ENCODE measurements at places on chromosomes 16 and 17.

DNA sequence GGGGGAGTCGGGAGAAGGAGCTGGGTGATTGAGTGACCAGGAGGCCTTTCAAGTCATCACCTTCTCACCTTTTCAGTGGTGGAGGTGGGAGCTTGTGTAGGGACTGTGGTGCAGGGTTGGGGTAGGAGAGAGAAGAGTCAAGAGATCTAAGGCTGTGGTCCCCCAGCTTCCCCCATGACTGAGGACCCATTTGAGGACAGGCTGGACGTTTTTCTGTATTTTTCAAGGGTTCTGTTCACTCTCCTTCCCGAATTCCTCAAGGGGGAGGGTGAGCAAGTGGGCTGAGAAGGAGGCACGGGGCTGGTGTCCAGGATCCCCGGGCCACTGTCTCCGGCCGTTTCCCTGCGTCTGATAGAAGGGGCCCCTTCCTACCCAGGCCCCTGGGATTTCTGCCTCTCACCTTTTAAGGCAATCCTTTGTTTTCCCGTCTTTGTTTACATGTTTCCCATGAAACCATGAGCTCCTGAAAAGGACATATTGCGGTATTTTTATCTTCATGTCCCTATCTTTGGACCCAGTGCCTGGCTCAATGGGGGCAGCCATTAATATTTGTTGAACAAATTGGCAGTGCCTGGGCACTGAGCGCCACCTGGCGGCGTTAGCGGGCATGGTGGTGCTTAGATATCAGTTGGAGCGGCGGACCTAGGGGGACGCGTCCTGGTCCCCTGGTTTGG, 9.2 kb upstream of the CD300A start:
- no peak for DNase-seq

DNA sequence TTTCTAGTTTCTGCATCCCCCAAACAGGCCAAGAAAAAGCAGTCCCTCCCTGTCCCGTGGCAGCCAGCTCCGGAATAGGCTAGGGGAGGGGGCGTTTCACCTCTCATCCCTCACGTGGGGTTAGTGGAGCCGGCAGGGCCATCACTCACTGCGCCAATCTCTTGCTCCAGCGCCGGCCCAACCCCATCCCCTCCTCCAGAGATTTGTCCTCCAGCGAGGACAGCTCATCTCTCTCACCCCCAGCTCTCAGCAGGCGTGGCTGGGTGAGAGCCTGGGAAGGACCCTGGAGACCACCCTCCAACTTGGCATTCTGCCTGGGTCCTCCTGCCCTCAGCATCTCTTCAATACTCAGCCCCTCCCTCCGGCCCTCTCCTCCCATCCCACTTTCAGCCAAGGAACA, 74.1 kb downstream of the TMEM132E start:
- DNase-seq = no peak

GRCh38 chr16:72876981-72877373, 171.0 kb downstream of the ZFHX3 start:
- no peak for DNase-seq

DNA sequence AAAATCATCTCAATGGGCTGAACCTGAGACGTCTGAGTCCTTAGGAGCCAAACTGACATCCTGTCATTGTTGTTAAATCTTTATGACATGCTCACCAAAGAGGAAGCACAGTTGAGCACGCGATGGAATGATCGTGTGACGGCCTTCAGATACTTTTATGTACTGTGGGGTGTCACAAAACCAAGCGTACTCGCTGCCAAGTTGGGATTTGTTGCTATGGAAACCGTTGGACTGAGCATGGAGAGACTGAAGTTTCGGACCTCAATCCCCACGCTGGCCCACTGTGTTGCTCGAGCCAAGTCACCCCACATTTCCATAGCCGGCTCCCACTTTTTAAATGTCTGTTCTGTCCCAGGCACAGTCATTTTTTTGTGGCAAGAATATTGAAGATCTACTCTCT, 222.8 kb upstream of the SDK2 start:
- no peak for DNase-seq

GRCh38 chr16:70675851-70676513, 9.9 kb downstream of the MTSS2 start:
- no peak for DNase-seq

DNA sequence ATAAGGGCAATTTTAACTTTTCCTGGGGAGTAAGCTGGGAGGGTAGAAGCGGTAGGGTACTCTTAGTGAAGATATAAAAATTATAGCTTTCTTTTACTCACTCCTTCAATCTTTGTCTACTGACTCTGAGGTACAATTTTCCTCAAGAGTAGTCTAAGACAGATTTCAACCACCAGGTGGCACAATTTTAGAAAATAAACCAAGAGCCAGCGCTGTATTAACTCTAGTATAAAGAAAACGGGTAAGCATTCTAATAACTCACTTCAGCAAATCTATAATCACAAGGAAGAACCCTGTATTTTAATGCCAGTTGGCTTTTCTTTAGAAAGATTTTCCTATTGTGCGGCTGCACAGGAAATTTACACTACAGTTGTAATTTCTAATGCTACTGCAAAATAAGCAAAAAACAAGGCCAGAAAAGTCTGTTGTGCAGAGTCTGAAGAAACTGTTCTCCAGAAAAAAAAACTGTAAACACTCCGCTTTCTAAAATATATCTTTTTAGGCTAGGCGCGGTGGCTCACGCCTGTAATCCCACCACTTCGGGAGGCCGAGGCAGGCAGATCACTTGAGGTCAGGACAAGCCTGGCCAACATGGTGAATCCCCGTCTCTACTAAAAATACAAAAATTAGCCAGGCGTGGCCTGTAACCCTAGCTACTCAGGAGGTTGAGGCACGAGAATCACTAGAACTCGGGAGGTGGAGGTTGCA, 1.9 kb downstream of the CMC2 start:
- peak; percentile 11 for DNase-seq

DNA sequence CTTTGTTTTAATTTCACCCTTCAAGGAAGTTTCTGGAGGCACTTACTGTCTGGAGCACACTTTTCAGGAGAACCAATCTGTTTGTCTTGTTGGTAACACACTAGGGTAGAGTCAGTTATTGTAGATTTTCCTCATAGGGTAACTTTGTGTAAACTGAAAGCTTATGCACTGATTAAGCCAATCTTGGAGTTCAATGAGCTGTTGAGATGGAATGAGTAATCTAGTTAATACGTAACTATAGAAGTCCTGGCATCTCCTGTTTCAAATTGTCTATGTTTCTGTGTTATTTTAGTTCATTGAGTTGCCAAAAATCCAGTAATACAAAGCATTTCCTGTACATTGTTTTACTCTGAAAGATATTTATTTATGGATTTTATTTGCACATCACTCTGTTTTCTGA, 111.6 kb upstream of the HAS3 start:
- DNase-seq = no peak

DNA sequence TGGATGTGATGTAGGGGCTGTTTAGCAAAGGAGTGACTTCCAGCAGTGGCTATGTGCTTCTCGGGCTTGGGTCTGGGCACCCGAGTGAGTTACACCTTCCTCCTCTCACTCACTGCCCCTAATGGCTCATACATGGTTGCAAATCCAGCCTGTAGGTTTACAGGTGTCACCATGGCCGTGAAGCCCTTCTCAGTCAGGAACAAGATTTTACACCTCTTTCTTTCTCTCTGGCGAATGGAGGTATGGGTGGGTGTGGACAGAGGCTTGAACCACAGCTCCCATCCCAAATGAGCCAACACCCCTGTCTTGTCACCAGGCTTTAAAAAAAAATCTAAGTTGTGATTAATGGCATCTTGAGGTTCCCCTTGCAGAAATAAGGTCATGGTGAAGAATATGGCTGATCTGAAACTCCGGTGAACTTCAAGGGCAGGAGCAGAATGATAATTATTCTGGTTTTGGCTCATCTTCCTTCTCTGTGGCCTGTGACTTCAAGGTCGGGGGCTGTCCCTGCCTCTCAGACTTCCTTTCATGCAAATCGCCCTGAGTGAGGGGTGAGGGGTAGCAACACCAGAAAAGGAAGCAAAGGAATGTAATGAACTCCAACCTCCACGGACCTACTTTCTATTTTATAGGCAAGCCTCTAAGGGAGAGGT, 331.2 kb downstream of the MAF start:
- DNase-seq = no peak

GRCh38 chr16:66776457-66776856, 24.9 kb downstream of the TERB1 start:
- no peak for DNase-seq

GRCh38 chr17:43024407-43025289, at the start of gene RND2:
RND2 (plus strand) TSS chr17:43025231; CDS start chr17:43025348, 117 bp downstream.
- peak; percentile 79 for DNase-seq

DNA sequence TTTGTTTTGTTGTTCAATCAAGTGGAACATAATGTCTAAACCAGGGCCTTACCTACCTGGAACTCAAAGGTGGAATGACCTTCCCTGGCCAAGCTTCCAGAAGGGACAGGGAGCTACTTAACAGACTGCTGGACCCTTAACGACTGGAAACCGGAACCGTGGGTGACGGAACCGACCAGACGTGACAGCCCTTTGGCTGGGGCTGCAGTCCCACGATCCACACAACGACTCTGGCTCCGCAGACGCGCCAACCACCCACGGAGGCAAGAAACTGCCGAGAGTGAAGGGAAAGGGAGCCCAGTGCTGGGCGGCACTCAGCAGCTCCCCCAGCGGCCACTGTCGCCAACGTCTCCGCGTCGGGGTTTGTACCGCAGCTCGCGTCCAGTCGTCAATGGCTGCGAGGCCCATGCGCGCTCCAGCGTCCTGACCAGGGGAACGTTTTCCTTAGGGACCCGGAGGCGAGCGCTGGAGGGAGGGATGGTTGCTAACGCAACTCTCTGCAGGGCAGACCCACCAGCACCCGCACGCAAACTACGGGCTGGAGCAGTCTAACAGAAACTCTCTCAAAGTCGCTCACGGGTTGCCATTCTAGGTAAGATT, 5.5 kb upstream of the KIF22 start:
- DNase-seq = no peak

DNA sequence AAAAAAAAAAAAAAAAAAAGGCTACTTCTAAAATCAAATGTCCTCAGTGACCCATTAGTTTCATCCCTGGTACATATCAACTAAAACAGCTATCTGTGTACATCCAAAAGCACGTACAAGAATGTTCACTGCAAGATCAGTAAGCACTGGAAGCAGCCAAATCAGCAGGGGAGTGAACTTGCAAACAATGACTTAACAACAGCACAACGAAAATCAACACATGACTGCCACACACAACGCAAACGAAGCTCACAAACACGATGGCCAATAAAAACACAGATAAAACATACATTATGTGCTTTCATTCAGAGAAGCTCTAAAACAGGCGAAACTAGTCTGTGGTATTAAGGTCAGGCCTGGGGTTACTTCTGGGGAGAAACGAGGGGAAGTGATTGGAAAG, 60.6 kb downstream of the XPO6 start:
- DNase-seq = no peak

- DNase-seq = no peak
These were observed 679.3 kb upstream of the EEF2KMT start for GRCh38 chr16:5776876-5777275.

- DNase-seq = no peak
These were observed 367 bp downstream of the MGRN1 start for GRCh38 chr16:4624827-4625559.

- no peak for DNase-seq
These were observed 13.2 kb downstream of the CA7 start for GRCh38 chr16:66857437-66857836.

- DNase-seq = no peak
These were observed 22.2 kb upstream of the TOX3 start for GRCh38 chr16:52568983-52569690.

GRCh38 chr17:45992904-45993303, 6.1 kb upstream of the STH start:
- no peak for DNase-seq

DNA sequence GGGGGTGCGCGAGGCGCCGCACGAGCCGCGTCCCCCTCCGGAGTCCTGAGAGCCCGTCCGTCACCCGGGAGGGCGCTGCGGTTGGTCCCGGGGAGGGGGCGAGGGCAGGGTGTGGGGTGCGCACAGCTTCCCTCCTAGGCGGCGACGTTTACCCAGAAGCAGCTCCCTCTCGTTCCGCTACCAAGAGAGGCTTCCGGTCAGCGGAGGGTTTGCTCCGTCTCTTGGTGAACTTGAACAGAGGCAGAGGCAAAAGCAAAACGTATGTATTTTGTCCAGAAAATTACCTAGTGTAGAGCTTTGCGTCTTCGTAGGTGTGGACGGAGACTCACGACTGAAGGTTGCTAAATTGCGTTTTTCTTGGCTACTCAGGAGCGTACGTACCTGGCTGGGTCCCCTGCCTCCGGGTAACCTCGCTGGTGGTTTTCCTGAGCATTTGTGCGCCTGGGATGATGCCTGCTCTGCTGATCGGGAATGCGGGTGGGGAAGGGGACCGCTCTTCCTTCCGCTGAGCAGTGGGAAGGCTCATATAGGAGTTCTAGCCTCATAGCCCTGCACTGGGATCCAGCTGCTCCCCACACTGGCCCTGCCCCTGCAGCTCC, 833 bp downstream of the WSCD1 start:
- DNase-seq = no peak

GRCh38 chr16:71426880-71427615, 14.8 kb downstream of the TLE7 start:
- no peak for DNase-seq

GRCh38 chr16:30996985-30997724, 12.1 kb downstream of the HSD3B7 start:
- no peak for DNase-seq

- no peak for DNase-seq
These were observed 3.2 kb upstream of the PRPSAP1 start for GRCh38 chr17:76356803-76357456.

DNA sequence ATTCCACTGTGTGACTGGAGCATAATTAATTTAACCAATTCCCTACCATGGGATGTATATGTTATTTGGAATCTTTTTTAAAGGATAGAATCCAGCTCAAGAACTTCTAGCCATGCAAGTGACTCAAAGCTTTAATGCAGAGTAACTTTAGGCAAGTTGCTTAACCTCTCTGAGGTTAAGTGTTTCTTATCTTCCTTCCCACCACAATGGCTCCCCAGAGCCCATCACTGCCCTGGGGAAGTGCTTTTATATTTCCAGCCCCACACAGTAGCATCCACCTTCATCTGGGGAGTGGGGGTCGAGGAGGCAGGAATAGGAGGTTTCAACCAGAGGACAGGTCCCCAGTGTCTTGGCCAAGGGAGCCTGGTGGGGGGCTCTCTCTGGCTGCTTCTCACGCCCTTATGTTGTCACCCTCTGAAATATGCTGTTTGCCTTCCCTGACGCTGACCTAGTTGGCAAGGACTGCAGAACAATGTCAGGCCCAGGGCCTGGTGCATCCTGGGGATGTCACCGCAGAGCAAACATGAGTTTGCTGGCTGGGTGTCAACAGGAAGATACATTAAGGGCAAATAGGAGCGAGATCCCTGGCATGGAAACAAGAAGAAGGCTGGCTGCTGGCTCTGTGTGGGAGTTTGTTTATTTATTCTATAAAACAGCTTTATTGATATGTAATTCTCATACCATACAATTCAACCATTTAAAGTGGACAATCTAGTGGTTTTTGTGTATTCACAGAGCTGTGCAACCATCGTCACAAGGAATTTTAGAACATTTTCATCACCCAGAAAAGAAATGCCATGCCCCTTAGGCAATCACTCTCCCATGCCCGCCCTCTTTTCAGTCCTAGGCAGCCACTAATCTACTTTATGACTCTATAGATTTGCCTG, 46.6 kb upstream of the WSB1 start:
- no peak for DNase-seq

GRCh38 chr17:75856062-75856756, 1.1 kb upstream of the WBP2 start:
- DNase-seq = peak; percentile 14

Measured in GF-D8 (cell line).